ENCODE measurements at places on chromosomes 16 and 17. TPM values are rescaled to one million over a fixed set of nuclear protein-coding genes. Genes with fewer than 3 reads are reported as not detected.

The ZP2 gene
- total RNA-seq: not detected

The LGALS9B gene
- not detected for total RNA-seq

DNA sequence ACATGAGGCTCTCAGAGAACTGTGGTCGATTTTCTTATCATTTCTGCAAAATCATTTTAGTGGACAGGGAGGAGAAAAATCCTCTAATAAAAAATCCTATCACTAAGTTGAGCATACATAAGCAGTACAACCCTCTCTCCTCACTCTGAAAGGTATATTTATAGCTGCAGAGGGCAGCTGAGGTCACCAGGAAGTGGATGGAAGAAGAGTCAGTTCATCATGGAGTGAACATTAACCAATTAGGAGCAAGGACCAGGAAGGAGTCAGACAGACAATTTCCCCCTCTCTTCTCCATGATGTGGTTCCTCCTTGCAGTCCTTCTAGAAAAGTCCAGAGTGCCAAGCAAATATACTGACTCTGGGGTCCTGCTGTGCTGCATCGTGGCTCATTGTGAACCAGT, 253.7 kb downstream of the TOX3 start:
- H3K36me3 ChIP-seq: no peaks in the 10 kb centered on the region
- no peak overlapping the region for H3K27ac ChIP-seq
- no peaks in the 10 kb centered on the region for H3K27me3 ChIP-seq
- no peaks in the 10 kb centered on the region for H3K4me1 ChIP-seq

GRCh38 chr16:69363281-69363717, 11.7 kb upstream of the TMED6 start:
- H3K36me3 ChIP-seq: peaks cover 34% of the 10 kb centered on the region
- no peak overlapping the region for H3K4me3 ChIP-seq
- H3K4me1 ChIP-seq: no peaks in the 10 kb centered on the region
- no peak overlapping the region for H3K27ac ChIP-seq
- DNase-seq: no peak

GRCh38 chr16:27633221-27633620, 83.3 kb downstream of the KATNIP start:
- no peak overlapping the region for H3K27ac ChIP-seq
- no peak for DNase-seq
- H3K4me3 ChIP-seq: no peak overlapping the region
- H3K36me3 ChIP-seq: peaks cover 7% of the 10 kb centered on the region

GRCh38 chr16:81661082-81661481, 118.0 kb upstream of the PLCG2 start:
- H3K36me3 ChIP-seq: peaks cover 34% of the 10 kb centered on the region
- no peaks in the 10 kb centered on the region for H3K4me1 ChIP-seq
- no peak overlapping the region for H3K4me3 ChIP-seq
- DNase-seq: no peak
- no peak overlapping the region for H3K27ac ChIP-seq

Data from CD8-positive, alpha-beta memory T cell (primary cell).